ENCODE measurements at places on chromosomes 11 and 22. TPM values are rescaled to one million over a fixed set of nuclear protein-coding genes. Genes with fewer than 3 reads are reported as not detected.

LRRN4CL gene
- total RNA-seq, result 0.91 TPM

DNA sequence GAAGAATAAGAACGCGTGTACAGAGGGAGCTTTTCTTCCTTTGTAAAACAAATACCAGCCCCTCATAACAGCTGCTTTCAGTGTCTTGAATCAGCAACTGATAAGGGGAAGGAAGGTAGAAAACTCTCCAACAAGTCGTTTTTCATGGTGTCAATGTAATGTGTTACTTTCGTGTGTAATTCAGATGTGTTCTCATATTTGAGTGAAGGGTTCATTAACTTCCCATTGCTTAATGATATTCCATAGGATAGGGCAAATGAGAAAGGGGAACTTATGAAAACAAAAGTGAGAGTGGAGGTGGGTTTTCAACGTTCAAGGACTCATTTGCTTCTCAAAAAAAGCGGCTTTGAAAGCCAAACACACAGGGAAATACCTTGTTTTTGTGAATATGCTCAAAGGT is 452.1 kb downstream of the NTM start:
- no peak for DNase-seq

DNA sequence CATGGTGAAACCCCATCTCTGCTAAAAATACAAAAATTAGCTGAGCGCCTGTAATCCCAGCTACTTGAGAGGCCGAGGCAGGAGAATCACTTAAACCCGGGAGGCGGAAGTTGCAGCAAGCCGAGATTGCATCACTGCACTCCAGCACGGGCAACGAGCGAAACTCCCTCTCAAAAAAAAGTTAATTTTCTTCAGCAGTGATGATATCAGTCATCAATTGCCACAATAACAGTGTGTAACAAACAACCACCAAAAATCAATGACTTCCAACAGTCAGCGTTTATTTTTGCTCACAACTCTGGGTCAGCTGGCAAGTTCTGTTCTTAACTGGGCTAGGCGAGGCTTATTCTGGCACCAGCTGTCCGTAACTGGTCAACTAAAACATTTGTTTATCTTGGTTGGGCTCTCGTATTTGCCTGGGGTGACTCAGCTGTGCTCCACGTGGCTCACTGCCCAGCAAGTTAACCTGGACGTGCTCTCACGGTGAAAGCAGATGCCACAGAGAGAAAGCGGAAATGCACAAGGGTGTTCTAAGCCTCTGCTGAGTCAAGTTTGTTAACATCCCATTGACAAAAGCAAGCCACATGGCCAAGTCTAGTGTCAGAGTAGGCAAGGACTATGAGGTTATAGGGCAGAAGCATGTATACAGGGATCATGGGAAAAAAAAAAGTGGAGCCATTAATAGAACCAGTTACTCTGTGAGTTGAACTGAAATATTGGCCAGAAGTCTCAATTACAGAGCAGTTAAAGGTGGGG is 52.1 kb downstream of the LHFPL7 start:
- no peak for DNase-seq

LRRC10B gene
- 5.0 TPM for total RNA-seq

DNA sequence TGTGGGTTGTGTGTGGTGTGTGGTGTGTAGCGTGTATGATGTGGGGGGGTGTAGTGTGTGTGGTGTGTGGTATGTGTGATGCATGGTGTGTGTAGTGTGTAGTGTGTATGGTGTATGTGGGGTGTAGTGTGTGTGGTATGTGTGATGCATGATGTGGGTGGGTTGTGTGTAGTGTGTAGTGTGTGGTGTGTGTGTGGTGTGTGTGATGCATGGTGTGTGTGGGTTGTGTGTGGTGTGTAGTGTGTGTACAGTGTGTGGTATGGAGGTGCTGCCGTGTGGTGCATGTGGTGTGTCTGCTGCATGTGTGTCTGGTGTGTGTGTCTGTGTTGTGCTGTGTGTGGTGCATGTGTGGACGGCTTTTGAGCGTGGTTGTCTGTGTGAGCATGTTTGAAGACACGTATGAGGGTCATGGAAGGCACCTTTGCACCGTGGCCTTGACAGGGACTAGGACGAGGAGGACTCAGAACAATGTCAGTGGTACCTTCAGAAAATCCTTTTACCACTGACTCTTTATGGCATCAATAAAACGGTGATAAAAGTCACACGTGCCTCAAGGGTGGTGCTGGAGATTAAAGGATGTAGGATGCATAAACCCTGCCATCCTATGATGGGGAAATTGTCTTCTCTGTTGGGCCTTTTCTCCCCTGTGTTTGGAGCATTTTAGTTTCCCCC is 328.7 kb upstream of the B3GAT1 start:
- no peak for DNase-seq

GRCh38 chr11:123100379-123101085 is 38.6 kb upstream of the HSPA8 start:
- DNase-seq, result peak; percentile 56

- DNase-seq, result no peak
These were observed 333.9 kb upstream of the C11orf87 start for GRCh38 chr11:109088086-109088485.

DNA sequence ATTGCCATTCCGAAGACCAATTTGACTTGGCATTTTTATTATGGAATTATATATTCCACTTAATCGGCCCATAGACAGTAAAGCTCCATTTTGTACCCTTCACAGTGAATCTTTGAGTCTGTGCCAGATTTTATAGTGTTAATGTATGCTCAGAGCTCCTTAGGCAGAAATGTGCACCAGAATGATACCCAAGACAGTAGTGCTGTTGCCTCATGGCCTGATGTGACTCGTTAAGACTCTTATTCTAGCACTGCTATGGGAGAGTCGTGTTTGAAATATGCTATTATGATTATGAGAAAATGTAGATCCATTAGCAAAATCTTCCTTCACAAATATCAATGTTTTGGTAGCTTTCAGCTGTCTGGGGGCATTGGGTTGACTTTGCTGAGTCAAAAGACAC is 209.8 kb upstream of the RAG2 start:
- no peak for DNase-seq

FOLR2 gene
- total RNA-seq, result 7.3 TPM

DNA sequence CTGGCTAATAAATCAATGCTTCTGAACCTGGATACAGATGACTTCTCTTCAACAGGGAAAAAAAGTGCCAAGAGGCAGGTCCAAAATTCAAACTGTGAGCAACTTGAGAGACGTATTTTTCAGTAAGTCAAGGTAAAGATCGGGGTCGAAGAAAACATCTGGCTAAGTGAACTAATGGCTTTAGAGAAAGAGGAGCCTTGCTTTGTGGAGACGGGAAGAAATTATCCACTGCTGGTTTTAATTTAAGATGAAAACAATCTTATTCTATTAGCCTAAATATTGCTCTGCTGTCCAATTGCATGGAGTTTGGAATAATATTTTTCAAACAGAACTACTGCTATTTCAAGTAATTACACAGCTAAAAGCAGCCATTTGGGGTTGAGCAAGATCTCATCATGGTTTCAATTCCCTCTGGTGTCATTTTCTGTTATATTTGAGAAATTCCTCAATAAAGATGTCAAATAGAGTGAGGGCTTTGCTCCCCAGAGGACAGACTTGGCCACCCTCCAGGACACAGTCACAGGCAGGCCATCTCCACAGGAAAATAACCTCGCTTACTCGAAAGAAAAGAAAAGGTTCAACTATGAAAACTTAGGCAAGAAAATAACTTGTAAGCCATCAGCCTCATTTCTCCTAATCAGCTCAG is 29.8 kb downstream of the SCUBE1 start:
- no peak for DNase-seq

DDI1 gene
- not detected for total RNA-seq
